ENCODE measurements at places on chromosomes 3 and 15.

DNA sequence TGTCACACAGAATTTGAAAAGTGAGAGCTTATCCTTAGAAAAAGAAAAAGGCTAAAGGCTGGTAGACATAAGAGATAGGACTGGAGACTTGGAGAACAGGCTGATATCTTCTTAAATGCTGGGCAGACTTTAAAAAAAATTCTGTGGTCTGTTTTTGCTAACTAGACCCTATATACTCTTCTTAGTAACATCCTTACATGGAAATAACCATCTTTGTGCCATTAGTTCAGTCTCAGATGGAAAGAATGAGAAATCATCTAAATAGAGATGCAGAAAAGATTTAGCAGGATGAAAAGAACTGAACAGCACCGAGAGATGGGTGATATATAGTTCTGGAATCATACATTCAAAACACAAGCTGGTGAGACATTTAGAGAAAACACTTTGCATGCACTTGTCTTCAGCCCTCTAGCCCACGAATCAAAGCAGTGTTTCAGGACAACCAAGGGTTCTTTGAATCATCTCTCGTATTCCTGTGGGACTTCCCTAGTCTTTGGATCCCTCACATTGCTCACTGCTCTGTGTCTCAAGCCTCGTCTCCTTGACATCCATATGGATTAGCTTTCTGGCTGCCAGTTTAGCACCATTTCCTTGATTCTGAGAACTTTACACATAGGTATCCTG lies 93.0 kb upstream of the LYSMD4 start:
- no peak for DNase-seq

DNA sequence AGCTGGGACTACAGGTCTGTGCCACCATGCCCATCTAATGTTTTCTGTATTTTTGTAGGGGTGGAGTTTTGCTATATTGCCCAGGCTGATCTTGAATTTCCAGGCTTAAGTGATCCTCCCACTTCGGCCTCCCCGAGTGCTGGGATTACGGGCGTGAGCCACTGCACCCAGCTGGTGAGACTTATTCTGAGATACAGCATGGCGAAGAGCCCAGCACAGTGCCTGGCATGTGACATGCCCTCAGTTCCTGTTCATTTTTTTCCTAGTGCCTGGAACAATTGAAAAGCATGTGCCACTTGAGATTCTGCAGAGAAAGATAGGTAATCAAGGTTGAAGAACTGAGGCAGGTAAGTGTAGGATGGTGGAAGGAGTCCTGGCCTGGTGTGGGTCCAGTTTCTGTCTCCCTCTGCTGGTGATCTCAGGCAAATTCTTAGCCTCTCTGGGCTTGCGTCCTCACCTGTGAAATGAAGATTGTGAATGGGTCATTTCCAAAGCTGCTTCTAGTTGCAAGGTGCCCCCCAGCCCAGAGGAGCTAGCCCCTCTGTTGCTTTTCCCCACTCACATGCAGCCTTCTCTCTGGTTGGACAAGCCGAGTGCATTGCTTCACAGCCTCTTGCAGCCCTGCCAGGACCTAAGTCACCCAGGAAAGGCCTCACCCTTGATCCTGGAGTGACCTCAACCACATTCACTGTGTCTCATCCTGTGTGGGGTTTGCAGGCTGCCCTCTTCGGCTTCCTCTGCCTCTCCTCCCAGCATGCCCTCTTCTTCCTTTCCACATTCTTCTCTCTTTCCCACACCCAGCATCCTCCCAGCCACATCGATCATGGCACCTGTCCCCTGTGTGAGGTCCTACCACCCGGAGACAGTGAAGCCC lies 4.3 kb upstream of the RHCG start:
- no peak for DNase-seq

DNA sequence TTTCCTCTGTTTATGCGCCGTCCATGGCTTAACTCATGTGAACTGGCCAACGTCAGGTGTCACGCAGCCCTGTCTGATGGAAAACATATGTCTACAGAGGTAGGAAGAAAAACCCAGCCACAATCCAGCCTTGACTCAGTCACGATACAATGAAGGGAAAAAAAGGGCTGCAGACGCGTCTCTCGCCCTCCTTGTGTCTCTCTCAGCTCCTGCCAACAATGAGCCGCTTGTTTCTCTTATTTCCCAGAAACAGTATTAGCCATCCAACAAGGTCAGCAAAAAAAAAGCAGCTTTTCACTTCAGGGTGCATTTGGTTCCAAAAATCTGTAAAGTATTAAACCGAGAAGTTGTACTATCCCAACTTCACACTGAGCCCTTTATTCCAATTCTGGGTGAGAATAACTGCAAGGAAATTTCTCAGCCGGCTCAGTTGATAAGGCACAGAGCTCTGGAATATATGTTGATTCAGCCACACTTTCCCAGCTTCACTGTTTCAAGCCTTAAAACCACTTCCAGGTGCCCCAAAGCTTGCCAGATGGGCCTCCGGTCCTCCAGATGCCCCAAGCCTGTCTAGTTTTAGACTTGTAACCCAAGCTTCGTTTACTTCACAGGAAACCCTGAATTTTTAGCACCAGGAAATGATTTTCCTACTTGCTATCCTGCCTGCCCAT lies 79.4 kb downstream of the TM4SF4 start:
- no peak for DNase-seq

DNA sequence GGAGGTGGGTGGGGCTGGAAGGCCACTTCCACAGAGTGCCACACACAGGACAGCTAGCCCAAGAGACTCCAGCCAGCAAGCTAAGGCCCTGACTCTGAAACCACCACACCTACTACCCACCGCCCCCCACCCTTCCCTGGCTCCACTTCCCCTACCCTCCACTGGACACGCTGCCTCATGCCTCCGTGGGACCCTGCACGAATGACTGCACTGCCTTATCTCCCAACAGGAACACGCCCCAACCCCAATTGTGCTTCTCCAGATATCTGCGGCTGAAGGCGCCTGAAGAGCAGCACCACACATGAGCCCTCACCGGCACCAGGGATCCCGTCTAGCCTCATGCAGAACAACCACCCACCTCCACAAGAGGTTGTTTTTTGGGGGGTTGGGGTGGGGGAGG lies 2.7 kb downstream of the LINGO1 start:
- DNase-seq, result no peak

- no peak for DNase-seq
Measured at GRCh38 chr3:186638259-186638658, 1.9 kb upstream of the FETUB start.

GRCh38 chr3:61032991-61033390 lies 218.3 kb downstream of the FHIT start:
- no peak for DNase-seq

DNA sequence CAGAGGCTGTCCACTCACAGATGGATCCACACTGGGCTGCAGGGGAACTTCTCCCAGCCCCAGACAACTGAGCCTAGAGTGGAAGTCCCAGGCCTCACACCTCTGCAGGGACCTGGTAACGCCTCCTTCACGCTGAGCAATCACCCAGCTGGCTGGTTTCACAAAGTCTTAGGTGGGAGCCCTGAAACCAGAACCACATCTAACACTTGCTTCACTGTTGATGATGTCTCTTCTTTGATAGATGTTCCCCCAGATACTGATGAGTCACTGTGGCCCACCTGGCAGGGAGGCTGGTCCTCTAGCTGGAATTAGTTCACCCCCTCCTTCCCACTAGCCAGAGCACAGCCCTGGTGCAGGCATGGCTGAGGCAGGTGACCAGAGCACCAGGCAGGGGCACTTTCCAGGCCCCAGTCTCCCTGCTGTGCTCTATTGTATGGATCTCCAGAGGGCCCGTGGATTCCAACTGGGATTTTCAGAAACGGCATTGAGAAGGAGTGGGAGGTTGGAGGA lies 33.5 kb downstream of the MYL3 start:
- DNase-seq, result no peak

DNA sequence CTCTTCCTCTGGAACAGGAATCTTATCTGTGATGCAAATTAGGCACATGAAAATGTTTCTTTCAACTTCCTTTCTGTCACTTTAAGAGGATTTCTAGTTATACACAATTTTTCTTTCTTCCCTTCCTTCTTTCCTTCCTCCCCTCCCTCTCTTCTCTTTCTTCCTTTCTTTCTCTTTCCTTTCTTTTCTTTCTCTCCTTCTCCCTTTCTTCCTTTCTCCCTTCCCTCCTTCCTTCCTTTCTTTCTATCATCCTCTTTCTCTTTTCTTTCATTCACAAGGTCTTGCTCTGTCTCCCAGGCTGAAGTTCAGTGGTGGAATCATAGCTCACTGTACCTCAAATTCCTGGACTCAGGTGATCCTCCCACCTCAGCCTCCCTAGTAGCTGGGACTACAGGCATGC lies 18.0 kb upstream of the C2CD4B start:
- no peak for DNase-seq

DNA sequence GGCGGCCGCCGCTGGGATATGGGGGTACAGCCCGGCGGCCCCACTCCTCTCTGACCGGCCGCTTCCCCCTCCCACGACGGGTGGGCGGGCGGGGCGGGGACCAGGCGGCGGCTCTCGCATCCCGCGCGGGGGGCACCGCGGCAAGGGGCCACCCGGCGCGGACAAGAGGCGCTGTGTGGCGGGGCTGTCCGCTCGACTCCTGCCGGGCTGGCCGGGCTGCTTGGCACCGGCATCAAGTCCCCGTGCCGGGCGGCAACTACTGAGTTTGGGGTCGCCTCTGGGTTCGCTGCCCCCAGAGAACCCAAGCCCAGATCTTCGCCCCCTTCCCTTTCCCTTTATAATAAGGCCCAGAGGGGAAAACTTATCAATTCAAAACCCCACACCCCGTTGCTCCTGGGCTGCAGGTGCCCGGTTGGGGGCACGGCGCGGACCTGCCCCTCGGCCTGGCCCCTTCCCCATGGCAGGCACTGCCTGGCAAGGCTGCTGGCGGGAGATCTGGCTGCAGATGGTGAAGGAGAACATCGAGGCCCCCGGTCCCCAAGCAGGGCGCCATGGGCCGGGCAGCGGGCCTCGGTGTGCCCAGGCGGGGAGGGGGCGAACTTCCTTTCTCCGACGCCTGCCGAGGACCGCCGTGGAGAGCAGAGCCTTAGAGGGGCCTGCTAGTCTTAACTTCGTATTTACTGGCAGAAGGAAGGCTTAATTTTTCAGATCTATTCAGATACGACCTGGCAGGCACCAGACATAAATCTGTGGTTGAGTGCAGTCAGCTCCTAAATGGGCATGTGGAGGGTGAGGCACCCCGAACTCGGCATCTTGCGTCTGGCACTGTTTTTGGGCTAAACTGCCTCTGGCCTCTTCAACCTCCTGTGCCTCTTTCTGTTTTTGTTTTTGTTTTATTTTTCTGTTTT lies 911 bp downstream of the APBA2 start:
- peak; percentile 18 for DNase-seq
